Progenitor cell of endocrine pancreas (in vitro differentiated cells): ENCODE measurements at places on chromosomes 3 and 15. TPM values are rescaled to one million over a fixed set of nuclear protein-coding genes. Genes with fewer than 3 reads are reported as not detected.

GRCh38 chr3:103653996-103654395 lies 1219.2 kb downstream of the ZPLD1 start:
- DNase-seq, result no peak

DNA sequence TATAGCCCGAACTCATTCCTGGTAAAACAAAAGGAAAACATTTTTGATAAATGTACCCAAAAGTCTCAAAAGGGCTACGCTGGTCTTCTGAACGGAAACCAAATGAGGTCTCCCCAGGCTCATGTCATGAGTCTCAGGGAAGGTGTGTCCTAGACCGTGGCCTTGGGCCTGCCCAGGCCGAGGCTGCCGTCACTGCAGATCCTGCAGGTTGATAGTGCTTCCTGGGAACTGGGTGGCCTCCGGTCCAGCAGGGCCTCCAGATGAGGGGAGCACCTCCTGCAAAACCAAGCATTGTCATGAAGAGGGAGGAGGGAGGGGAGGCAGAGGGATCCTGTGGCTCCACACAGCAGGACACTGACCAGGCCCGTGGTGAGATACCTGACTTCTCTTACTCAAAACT lies 37.5 kb downstream of the ZXDC start:
- DNase-seq, result no peak

DNA sequence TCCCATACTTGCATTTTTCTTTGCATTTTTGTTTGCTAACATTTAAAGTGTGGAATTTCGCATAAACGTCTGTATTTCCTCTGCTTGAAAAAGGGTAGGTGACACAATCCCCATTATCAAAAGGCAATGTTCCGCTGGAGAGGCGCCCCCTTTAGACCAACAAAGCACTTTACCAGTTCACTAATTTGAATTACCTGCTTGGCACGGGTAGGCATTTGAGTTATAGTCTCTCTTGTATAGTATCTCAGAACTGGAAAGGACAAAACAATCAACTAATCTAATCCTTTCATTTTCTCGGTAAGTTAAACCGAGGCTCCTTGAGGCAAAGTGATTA lies 775 bp upstream of the CCDC39 start:
- DNase-seq, result no peak

DNA sequence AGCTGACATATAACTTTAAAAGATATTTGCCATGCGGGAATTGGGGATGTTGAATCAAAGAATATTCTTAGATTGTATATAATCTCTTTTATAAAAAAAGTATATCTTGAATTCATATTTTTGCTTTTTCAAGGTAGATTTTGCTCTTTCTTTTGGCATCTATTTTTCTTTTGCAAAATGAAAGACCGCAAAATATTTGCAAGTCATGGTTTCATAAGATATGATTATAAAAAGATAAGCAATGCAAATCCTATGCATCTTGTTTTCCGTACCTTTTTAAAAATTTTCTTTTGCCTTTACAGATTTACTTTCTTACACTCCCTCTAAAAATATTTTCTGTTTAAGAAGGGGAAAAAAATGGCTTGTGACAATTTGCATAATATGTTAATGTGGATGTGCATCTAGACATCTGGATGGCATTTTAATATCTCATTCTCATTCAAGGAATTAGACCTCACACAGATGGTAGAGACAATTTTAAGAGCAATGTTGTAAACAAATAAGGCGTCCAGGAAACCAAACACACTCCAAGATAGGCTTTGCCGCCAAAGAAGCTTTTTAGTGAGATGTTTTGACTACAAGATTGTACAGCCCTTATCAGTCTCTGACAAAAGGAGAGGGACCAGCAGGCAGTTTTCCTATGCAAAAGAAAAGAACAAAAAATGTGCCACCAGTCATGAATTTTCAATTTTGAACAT lies 371.1 kb downstream of the CHL1 start:
- no peak for DNase-seq

DNA sequence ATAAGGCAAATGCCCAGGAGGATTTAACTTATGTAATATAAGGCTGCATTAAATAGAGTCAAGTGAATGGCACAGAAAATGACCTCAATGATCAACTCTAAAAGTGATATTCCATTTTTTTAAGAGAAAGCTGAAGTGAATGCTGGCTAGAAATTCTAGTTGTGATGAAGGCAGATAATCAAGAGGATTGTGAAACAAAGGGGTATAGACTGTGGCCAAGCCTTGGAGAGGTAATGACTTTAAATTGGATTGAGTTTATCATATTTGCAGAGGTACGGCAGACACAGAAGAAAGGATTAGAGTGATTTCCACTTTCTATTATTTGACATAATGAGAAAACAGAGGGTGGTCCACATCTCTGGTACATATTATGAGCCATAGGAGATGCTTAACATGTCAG lies 269.2 kb downstream of the MECOM start:
- DNase-seq, result no peak

- DNase-seq, result no peak
These were observed 2.9 kb downstream of the CCRL2 start for GRCh38 chr3:46409739-46410489.

- no peak for DNase-seq
These were observed 165.3 kb upstream of the TBL1XR1 start for GRCh38 chr3:177362626-177363025.

DNA sequence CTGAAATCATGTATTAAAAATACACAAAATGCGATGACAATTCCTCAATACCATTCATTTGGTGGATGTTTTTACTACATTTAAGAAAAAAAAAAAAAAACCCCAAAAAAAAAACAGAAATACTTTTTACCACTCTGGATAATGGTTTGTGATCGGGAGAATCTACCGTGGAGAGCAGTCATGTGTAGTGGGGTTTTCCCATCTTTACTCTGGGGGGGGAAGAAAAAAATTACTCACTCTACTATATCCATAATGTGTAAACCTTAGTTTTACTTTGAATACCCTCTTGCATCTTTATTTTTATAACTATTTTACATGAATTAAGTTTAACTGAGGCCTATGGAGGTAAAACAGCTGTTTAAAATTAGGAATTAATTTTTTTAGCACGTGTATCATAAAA lies 83.3 kb downstream of the ANKRD28 start:
- no peak for DNase-seq

GRCh38 chr3:18127174-18127858 lies 297.8 kb downstream of the SATB1 start:
- no peak for DNase-seq

CLDN11 gene
- total RNA-seq, result 1.7 and 2.4 TPM in 2 replicates

C3orf85 gene
- not detected in 2 replicates for total RNA-seq

RTP3 gene
- total RNA-seq, result not detected in 2 replicates

MGA gene
- 64.0 and 71.2 TPM in 2 replicates for total RNA-seq

GRK7 gene
- total RNA-seq, result 0.14 TPM in 1 of 2 replicates, not detected in the other

CSPG5 gene
- total RNA-seq, result 1.7 and 2.5 TPM in 2 replicates

DUOXA2 gene
- not detected in 2 replicates for total RNA-seq
